ENCODE measurements at places on chromosomes 2 and 18.
A peak's percentile ranks its signal among the peaks of the same experiment; 100 is the strongest.

DNA sequence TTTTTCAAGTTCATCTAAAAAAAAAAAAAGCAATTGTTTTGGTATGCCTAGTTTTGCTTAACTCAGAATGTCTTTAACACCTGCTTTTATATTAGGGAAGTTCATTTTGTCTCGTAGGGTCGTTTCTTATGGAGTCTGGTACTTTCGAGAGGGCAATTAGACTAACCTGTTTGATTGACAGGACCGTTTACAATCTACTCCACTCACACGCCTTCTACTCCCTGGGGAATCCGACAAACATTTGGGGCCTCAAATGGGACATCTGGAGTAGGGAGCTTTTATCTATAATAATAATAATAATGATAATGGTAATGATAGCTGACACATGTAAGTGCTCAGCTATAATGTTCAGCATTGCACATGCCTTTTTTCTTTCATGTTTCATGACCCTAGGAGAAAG lies 261.6 kb upstream of the RASGRP3 start:
- H3K27me3 ChIP-seq, result no peaks in the 10 kb centered on the region
- no peak overlapping the region for H3K27ac ChIP-seq
- no peaks in the 10 kb centered on the region for H3K36me3 ChIP-seq
- H3K4me3 ChIP-seq, result no peak overlapping the region

GRCh38 chr2:178404368-178404767 lies 46.6 kb downstream of the PRKRA start:
- H3K4me1 ChIP-seq, result no peaks in the 10 kb centered on the region
- H3K36me3 ChIP-seq, result no peaks in the 10 kb centered on the region
- H3K27me3 ChIP-seq, result no peaks in the 10 kb centered on the region
- DNase-seq, result no peak

DNA sequence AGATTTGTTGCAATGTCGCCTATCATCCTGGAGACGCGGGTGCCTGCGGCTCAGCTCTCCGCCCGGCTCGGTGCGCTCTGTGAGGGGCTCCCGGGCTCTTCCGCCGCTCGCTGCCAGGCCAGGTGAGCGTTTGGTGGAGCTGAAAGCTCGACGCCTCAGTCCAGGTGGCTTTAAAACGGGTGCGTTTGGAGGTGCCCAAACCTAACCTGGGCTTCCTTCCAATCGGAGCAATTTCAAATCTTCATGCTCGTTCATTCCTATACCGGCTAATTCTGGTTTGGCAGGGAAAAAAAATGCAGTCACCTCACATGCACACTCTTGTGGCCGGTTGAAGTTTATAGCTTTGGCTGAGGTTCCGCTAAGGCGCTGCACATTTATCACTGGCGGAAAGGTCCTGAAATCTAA lies at the start of gene SLC16A14:
SLC16A14 (minus strand) TSS at position 274 of the 405 bp plus-strand sequence. CDS start 9,572 bp downstream, outside the sequence.
- H3K4me1 ChIP-seq, result no peaks in the 10 kb centered on the region
- peaks cover 10% of the 10 kb centered on the region for H3K27me3 ChIP-seq
- peak; percentile 20 for DNase-seq
- H3K4me3 ChIP-seq, result peak within 1 kb of the TSS; percentile 55
- H3K36me3 ChIP-seq, result no peaks in the 10 kb centered on the region
- no peak within 1 kb of the TSS for H3K27ac ChIP-seq

DNA sequence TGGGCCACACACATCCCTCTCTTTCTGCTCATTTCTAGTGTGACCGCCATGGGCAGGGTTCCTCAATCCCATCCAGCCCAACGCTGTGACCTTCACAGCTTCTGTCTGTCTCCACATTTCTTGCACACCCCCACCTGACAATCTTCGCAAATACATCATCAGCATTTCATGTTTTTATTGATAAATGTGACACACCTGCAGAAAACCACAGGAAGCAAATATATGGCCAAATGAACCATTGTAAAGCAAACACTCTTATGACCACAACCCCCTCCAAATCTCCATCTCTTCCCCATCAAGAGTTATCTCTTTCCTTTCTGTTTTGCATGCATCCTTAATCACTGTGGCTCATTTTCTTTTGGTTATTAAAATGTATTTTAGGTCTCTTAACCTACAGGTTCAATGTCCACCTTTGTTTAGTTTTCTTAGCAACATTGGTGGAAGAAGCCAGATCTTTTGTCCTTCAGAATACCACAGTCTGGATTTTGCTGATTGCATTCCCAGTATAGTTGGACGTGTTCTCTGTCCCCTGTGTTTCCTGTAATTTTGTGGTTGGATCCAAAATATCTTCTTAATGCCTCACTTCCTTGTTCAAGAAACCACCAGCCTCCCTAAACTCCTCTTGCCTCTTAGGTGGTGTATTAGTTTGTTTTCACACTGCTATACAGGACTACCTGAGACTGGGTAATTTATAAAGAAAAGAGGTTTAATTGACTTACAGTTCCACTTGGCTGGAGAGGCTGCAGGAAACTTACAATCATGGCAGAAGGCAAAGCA lies 9.8 kb upstream of the NCK2 start:
- no peak overlapping the region for H3K4me3 ChIP-seq
- H3K27me3 ChIP-seq, result no peaks in the 10 kb centered on the region
- H3K27ac ChIP-seq, result no peak overlapping the region
- H3K36me3 ChIP-seq, result no peaks in the 10 kb centered on the region
- DNase-seq, result no peak

GRCh38 chr18:37930640-37931039 lies 365.0 kb upstream of the CELF4 start:
- H3K27ac ChIP-seq, result no peak overlapping the region
- DNase-seq, result no peak
- no peaks in the 10 kb centered on the region for H3K4me1 ChIP-seq
- H3K4me3 ChIP-seq, result no peak overlapping the region

DNA sequence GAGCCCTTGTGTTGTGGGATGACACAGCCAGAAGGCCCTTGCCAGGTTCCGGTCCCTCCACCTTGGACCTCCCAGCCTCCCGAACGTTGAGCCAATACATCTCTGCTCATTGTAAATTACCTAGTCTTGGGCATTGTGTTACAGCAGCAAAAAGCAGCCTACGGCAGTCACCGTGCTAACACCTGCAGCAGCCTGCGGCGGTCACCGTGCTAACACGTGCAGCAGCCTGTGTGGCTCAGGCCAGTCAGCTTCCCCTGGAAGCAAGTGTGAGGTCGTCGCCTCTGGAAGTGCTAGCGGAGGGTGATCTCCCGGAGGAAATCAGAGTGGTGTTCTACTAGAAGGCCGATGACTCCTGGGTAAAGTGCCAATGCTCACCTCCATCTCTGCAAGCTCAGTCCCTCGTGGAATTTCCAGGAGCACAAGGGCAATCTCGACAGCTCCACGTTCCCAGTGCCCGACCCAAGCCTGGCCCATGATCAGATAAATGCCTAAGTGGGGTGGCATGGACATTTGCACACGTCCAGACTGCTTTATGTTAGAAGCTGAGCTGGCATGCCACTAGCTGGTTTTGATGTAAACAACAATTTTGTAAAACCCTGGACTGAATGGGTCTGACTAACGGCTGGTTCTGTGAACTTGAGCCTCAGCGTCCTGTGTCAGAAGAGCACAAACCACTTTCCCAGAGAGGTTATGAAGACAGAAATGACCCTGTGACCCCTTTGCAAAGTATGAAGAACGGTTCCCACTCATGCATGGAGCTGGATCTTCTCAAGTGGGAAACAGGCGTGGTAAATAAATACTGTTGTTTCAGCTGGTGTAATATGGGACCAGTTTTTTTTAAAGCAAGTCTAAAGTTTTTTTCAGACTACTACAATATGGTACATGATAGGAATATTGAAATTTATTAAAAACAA lies 11.4 kb upstream of the CNDP1 start:
- H3K27ac ChIP-seq, result no peak overlapping the region
- no peak overlapping the region for H3K4me3 ChIP-seq
- peaks cover 20% of the 10 kb centered on the region for H3K36me3 ChIP-seq

- H3K27me3 ChIP-seq, result no peaks in the 10 kb centered on the region
- no peak overlapping the region for H3K27ac ChIP-seq
- H3K4me3 ChIP-seq, result no peak overlapping the region
- H3K36me3 ChIP-seq, result no peaks in the 10 kb centered on the region
These were observed 208.6 kb downstream of the MYO3B start for GRCh38 chr2:170386554-170386953.

- no peak overlapping the region for H3K4me3 ChIP-seq
- H3K4me1 ChIP-seq, result no peaks in the 10 kb centered on the region
- H3K36me3 ChIP-seq, result no peaks in the 10 kb centered on the region
- H3K27ac ChIP-seq, result no peak overlapping the region
- no peak for DNase-seq
These were observed 194.0 kb upstream of the RBMS1 start for GRCh38 chr2:160687629-160688028.

GRCh38 chr2:4775668-4776067 lies 916.5 kb upstream of the SOX11 start:
- H3K4me3 ChIP-seq, result no peak overlapping the region
- DNase-seq, result no peak
- H3K27me3 ChIP-seq, result no peaks in the 10 kb centered on the region
- H3K36me3 ChIP-seq, result no peaks in the 10 kb centered on the region
- H3K27ac ChIP-seq, result no peak overlapping the region

GRCh38 chr2:62202019-62202722 lies 6.3 kb downstream of the B3GNT2 start:
- H3K27ac ChIP-seq, result no peak overlapping the region
- no peak overlapping the region for H3K4me3 ChIP-seq
- no peaks in the 10 kb centered on the region for H3K36me3 ChIP-seq
- peaks cover 4% of the 10 kb centered on the region for H3K4me1 ChIP-seq
- H3K27me3 ChIP-seq, result no peaks in the 10 kb centered on the region

DNA sequence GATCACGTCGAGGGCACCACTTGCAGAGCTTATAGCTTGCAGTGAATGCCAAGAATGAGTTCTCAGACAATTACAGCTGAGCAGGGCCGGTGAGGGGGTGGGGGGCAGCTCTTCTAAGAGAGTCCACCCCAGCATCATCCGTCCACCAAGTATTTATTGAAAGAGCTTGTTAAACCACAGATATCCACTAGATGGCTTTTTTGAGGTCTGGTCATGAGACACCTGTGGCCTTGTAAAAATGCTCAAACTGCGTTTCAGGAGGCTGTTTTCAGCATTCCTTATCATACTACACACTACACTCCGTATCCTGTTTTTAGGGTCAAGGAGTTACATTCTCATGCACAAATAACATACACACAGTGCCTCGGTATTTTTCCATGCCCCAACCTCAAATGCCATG lies 51.5 kb downstream of the DNAJC10 start:
- DNase-seq, result no peak
- H3K36me3 ChIP-seq, result peaks cover 4% of the 10 kb centered on the region
- no peak overlapping the region for H3K27ac ChIP-seq
- no peaks in the 10 kb centered on the region for H3K4me1 ChIP-seq
- no peaks in the 10 kb centered on the region for H3K27me3 ChIP-seq

DNA sequence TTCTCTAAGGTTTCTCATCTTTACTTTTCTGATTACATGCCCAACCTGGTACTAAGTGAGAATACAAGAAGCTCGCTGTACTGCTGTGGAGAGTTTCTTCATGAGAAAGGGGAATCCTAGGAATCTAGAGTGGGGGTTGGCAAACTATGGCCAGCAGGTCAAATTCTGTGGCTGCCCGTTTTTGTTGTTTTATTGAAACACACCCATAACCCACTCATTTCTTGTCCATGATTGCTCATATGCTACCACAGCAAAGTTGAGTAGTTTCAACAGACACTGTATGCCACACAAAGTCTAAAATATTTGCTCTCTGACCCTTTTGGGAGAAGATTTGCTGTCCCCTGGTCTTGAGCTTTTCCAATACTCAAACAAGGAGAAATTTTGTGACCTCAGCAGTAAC lies 58.8 kb downstream of the C2orf74 start:
- no peak overlapping the region for H3K4me3 ChIP-seq
- H3K27me3 ChIP-seq, result no peaks in the 10 kb centered on the region
- no peaks in the 10 kb centered on the region for H3K36me3 ChIP-seq

- H3K4me1 ChIP-seq, result no peaks in the 10 kb centered on the region
- H3K36me3 ChIP-seq, result no peaks in the 10 kb centered on the region
- no peak overlapping the region for H3K4me3 ChIP-seq
- no peaks in the 10 kb centered on the region for H3K27me3 ChIP-seq
- no peak for DNase-seq
These were observed 7.7 kb upstream of the MARCHF4 start for GRCh38 chr2:216379977-216380376.

DNA sequence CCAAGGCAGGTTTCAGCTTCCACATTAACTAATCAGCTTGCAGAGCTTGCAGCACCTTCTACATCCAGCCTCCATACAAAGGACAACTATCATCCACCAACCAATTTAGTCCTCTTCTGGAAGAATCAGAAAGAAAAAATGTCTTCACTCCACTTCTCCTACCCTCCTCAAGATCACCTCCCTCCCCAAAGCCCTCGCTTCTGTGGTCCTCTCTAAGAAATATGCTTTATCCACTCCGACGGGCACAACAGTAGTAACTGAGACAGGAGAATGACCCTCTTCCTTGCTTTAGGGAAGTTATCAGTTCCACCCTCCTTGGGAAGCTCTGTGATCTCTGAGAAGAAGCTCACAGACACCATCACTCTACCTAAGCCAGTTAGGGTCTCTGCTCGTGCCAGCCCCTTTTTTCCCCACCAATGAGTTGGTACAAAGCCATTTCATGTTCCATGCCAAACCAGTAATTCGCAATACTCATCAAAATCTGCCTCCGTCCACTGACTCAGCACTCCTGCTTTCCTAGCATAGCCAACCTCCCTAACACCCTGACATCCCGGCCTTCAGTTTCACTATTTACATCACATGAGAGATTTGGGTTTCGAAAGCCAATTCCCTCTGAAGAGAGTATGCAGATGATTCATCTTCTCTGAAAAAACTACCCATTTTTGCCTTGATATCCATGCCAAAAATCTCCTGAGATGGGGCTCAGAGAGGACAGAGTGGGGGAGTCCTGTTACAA lies 114.1 kb upstream of the PKDCC start:
- H3K4me1 ChIP-seq, result peaks cover 8% of the 10 kb centered on the region
- H3K27ac ChIP-seq, result no peak overlapping the region
- H3K4me3 ChIP-seq, result no peak overlapping the region
- no peaks in the 10 kb centered on the region for H3K36me3 ChIP-seq

DNA sequence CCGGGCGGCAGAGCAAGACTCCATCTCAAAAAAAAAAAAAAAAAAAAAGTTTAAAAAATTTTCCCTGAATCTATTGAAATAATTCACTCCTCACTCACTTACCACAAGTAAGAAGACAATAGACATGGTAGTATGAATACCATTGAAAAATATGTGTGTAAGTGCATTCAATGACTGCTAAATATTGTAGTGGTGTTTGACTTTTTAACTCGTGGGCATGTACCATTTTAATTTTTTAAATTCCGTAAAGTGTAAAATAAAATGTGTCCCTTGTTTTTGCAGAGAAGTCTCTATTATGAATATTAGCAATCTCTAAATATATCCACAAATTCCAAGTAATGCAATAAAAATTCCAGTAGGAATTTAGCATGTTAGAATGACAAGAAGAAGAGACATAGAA lies 134.1 kb downstream of the COPS8 start:
- no peak overlapping the region for H3K4me3 ChIP-seq
- no peak for DNase-seq
- H3K27ac ChIP-seq, result no peak overlapping the region
- H3K4me1 ChIP-seq, result peaks cover 4% of the 10 kb centered on the region

All from iPS DF 6.9 (cell line).